Fibroblast of the aortic adventitia (primary cell): ENCODE measurements at places on chromosomes 3 and 15.
A peak's percentile ranks its signal among the peaks of the same experiment; 100 is the strongest.

DNA sequence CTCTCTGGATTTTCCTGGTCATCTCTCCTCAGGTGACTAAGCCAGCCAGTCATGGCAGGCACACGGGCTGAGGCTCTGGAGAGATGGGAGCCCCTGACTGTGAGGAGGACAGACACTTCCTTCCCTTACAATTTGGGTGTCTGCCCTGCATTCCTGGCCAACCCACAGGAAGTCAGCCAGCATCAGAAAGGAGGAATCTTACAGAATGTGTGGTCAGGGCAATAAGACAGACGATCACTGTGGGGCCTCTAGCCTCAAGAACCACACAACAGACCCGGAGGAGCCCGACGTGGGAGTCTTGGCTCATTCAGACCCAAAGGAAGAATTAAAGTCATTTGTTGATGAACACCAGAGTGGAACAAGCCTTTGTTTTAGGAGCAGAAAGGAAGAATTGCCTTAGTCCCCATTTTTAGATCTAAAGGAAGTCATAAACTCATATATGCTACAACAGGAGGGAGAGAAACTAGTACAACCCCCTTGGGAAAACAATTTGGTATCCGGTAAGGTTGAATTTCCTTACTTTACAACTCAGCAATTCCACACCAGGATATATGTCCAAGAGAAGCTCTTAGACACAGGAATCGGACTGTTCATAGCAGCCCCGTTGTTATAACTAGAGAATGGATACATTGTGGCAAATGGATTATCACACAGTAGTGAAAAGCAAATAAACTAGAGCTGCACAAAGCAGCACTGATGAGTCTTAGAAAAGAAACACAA lies 62.2 kb downstream of the ABTB1 start:
- peak; percentile 94 for DNase-seq

DNA sequence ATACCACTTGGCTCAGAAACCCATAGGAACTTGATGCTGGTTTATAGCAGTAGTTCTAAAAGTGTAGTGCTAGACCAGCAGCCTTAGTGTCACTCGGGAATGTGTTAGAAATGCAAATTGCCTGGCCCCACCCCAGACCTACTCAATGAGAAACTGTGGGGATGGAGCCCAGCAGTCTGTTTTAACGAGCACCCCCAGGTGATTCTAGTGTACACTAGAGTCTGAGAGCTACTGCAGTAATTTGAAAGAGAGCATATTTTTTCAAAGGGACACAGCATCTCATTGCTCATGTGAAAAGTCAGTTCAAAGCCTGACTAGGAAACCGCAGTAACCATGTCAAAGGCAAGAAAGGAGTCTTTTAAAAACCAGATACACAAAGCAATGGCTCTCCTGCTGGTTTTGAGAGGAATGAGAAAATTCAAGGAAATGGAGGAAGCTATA lies 313.4 kb downstream of the SQOR start:
- DNase-seq, result no peak

DNA sequence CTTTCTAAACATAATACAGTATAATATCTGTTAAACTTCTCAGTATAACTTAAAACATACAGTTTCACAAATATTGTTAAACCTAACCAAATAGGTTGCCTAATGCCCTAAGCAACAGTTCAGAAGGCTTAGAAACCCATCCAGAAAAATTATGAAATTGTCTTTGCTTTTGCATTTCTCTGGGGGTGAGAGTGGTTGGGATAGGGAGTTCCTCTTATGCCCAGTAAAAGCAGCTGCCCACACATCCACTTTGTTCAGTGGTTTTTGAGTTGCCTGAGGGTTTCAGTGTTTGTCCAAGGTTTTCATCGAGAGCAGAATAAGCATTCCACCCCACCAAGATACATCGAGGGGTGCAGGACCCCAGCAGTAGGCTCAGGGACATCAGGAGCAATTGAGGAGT lies 179.4 kb downstream of the CDIN1 start:
- no peak for DNase-seq

GRCh38 chr15:73010154-73011152 lies 41.8 kb upstream of the NEO1 start:
- no peak for DNase-seq

DNA sequence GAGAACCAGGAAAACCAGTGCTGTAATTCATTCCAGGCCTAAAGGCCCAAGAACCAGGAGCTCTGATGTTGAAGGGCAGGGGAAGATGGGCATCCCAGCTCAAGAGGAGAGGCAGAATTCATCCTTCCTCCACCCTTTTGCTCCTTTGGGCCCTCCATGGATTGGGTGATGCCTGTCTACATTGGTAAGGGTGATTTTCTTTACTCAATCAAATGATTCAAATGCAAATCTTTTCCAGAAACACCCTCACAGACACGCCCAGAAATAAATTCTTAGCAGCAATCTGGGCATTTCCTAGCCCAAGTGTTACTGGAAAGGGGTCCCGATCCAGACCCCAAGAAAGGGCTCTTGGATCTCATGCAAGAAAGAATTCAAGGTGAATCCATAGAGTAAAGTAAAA lies 17.6 kb upstream of the APOD start:
- no peak for DNase-seq

DNA sequence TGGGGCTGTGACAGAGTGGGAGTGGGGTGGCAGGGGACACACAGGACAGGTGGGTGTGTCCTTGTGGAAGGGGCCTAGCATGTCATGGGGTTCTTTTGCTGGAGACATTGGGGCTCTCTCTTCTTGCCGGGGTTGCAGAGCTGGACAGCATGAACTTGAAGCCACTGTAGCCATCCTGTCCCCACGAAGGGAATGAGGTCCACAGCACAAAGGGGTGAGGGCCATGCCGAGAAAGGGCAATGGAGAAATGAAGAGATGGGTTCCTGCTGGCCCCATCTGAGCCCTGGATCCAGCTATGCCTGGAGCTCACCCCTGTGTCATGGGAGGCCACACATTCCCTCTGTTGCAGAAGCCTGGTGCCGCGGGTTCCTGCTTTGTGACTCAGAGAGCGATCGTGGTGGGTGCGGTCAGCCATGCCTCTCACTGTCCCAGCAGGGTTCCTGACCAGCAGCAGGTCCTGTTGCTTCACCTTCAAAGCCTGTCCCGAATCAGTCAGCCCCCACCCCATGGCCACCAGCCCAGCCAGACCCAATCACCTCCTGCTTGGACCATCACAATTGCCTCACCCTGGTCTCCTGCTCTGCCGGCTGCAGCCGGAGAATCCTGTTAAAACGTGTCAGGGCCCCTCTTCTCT lies 50.0 kb downstream of the DNAJB8 start:
- peak; percentile 29 for DNase-seq

DNA sequence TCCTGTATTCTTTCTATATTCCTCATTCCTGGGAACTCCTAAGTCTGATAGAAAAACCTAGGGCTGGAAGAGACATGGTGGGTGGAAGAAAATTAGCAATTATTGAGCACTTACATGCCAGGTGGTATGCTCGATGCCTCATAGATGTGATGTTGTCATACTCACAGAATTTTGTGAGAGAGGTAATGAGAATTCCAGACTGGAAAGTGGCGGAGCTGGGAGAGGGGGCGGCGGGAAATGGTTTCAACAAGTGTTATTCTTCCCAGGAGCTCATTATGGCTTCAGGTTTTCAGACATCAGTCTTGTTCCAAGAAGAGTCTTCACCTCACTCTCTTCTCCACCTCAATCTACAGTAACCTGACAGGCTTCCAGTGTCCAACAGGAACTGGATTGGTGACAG lies 16.2 kb downstream of the TIMP4 start:
- no peak for DNase-seq

- DNase-seq, result peak; percentile 58
These were observed 62.7 kb downstream of the EOMES start for GRCh38 chr3:27659279-27660021.

DNA sequence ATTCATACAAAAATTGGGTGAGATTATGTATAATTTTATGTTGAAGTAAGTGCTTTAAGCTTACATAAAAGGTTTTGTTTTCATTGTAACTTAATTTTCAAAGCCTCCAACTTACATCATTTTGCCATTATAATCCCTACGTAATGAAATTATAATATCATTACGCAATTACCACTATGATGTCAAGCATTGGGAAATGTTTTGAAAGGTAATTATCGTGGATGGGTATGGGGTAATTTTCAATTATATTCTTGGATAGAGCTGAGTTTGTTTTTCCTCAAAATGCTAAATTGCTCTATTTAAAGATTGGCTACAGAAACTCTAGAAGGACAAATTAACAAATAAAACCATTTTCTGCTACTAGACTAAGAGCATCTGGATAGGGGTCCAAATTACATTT lies 80.2 kb upstream of the FAM3D start:
- no peak for DNase-seq

GRCh38 chr3:73010158-73010557 lies 13.5 kb downstream of the PPP4R2 start:
- DNase-seq, result no peak

- DNase-seq, result no peak
These were observed 659.3 kb downstream of the NAALADL2 start for GRCh38 chr3:175518459-175518858.

DNA sequence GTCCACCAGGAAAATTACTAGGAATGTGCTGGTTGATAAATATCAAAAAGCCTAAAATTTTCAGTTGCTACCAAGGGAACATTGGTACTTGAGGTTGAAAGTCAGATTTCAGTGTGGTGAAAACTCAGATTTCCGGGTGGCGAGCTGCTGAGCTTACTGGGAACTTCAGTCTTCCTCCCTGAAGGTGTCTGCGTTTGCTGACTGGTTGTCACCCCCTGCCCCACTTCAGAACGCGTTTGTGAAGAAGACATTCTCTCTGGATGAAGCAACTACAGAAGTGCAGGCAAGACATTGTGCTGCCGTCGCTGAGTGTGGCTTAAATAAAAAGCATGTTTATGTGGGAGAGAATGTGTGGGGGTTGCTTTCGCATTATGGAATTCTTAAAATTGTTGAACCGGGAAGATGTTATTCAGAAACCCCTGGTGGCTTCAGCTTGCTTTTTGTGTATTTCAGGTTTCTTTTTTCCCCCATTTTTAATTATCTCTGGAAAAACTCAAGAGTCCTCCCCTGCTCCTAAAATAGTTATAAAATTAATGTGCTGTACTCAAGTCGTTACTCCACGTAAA lies 7.1 kb downstream of the FAM81A start:
- no peak for DNase-seq

- peak; percentile 22 for DNase-seq
These were observed 47.0 kb upstream of the TFG start for GRCh38 chr3:100662113-100662823.

- no peak for DNase-seq
These were observed 245.3 kb downstream of the MCTP2 start for GRCh38 chr15:94476686-94477085.

DNA sequence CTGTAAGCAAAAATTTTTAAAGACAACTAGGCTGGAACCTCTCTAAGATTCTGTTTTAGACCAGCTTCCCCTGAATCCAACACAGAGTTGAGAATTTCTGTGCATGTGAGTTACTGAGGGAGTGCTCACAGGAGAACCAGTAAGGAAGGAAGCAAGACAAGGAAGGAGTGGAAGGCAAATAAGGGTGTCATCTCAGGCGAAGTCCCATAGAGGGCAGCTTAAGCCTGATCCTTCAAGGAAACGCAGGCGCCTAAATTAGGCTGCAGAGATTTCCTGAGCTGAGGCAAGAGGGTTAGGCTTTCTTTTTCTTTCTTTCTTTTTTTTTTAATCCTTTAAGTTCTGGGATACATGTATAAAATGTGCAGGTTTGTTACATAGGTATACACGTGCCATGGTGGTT lies 36.2 kb upstream of the COL6A6 start:
- peak; percentile 91 for DNase-seq

- DNase-seq, result no peak
These were observed 51.2 kb downstream of the FGF12 start for GRCh38 chr3:192675958-192676649.

GRCh38 chr15:43302205-43302817 lies 28.1 kb downstream of the LCMT2 start:
- DNase-seq, result no peak

DNA sequence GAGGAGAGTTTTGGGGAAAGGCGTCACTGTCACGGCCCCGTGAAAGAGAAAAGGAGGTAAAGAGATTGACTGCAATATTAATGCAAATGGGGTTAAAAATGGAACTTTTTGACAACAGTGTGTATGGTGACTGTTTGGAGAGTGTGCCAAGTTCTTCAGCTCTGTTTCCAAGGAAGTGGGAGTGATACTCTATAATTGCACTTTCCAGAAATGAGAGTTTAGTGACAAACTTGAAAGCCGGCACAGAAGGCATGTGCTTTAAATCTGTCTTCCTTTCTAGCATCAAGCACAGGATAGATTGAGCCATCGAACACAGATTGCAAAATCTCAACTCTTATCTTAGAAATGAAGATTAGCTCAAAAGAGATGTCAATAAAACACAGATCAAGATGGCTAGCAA lies 51.9 kb upstream of the SNRPA1 start:
- peak; percentile 5 for DNase-seq

- no peak for DNase-seq
These were observed 14.4 kb upstream of the DCAF1 start for GRCh38 chr3:51514210-51514609.

GRCh38 chr3:168558728-168559411 lies 463.1 kb upstream of the GOLIM4 start:
- DNase-seq, result no peak

- no peak for DNase-seq
These were observed 15.9 kb upstream of the ABHD2 start for GRCh38 chr15:89072277-89072869.

GRCh38 chr3:150015901-150016300 lies 45.2 kb upstream of the PFN2 start:
- DNase-seq, result no peak

DNA sequence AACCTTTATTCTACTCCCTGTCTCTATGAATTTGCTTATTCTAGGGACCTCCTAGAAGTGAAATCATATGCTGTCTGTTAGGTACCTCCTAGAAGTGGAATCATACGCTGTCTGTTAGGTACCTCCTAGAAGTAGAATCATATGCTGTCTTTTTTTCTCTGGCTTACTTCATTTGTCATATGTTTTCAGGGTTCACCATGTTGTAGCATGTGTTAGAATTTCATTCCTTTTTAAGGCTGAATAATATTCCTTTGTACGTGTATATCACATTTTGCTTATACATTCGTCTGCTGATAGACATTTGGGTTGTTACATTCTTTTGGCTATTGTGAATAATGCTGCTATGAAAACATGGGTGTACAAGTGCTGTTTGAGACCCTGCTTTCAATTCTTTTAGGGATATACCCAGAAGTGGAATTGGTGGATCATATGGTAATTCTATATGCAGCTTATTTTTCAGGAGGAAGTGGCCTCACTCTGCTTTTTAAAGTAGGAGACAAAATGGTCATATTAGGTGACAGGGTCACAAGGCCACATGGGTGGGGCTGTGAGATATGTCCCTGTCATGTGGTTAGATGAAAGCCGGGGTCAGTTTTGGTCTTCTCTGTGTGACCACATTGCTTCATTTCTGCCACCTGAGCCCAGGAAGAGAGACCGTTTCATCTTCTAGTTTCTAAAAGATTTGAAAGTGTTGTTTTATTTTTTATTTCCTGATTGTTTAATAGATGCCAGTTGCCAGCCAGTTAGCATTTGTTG lies 76.7 kb downstream of the FLNB start:
- DNase-seq, result no peak

GRCh38 chr3:123143669-123144411 lies 57.9 kb upstream of the SEC22A start:
- DNase-seq, result no peak

GRCh38 chr15:66006986-66007385 lies 137.7 kb downstream of the RAB11A start:
- DNase-seq, result peak; percentile 7

- DNase-seq, result peak; percentile 77
These were observed at the start of gene GATM for GRCh38 chr15:45378149-45378912. GATM (minus strand) TSS chr15:45378544; CDS start chr15:45378453, 91 bp downstream.

- DNase-seq, result peak; percentile 95
These were observed at the start of gene MAP2K1 for GRCh38 chr15:66386204-66387123. MAP2K1 (plus strand) TSS chr15:66386912; CDS start chr15:66387348, 436 bp downstream.

- DNase-seq, result no peak
These were observed 48.5 kb downstream of the AMOTL2 start for GRCh38 chr3:134325706-134326105.
